ENCODE measurements at places on chromosomes 7 and 10.

DNA sequence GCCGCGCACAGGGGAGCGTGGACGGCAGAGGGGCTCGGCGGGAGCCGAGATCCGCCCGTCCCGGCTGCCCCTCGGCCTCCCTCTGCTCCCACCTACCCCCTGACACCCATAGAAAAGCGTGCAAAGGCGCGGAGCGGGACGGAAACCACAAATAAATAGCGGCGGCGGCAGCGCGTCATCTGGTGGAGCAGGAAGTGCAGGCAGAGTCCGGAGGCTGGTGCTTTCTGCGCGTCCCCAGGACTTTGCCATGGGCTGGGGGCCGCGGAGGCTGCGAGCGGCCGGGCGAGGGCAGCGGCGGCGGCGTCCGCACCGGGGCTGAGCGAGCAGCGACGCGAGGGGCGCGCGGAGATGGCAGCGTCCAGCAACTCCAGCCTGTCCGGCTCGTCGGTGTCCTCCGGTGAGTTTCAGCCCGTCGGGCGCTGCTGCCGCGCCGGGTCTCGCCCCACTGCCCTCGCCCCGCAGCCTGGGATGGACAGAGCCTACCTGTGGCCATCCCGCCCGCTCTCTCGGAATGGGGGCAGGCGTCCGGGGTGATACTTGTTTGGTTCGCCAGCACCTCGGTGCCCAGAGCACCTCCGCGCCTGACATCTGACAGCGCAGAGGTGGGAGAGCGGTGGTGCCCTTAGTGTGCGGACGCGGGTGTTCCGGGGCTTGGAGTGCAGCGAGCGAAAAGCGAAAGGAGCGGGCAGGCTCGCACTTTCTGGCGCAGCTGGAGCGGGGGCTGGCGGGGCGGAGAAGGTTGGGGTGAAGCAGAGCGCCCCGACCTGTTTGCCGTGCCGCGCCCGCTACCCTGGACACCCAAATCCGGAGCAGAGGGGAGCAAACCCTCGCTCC lies at the start of gene CHN2:
Gene CHN2 (plus strand): TSS at position 182 of the 834 bp plus-strand sequence.
- DNase-seq: peak; percentile 48

DNA sequence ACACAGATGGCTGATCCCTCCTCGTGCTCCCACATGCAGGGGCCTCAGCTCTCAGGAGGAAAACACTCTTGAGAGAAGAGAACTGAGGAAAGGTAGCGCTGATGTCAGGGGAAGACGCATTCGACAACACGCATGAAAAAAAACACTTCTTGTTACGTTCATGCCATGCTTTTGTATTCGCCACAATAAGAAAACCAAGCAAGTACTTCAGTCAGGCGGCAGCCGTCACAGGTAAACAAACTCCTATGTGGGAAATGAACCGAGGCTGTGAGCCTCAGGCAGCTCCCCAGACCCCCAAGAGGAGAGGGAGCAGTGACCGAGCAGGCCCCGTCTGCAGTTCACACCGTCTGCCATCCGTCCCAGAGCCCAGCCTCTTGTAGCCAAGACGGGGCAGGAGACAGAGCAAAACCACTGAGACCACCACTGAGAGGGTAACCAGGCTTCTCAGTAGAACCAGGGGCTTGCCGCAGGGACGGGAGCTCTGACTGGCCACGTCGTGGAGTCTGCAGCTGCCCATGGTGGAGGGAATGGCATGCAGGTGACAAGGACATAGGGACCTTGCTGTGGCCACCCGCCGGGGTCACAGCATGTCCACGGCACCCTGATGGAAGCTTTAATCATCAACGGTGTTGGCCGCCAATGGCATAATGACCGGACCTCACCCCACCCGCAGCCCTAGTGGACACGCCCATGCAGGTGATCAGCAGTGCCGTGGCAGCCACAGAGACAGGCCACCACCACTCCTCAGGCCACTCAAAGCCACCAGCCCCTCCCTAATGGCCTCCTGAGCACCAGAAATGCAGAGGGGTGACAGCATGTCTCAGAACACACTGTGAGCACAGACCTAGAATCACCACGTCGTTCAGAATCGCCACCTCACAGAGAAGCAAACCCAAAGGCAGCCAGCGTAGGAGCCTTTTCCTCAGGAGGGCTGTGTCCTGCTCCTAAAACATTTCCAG lies 304.3 kb downstream of the PTPRN2 start:
- no peak for DNase-seq

GRCh38 chr10:132515811-132516726 lies 21.5 kb upstream of the INPP5A start:
- no peak for DNase-seq

DNA sequence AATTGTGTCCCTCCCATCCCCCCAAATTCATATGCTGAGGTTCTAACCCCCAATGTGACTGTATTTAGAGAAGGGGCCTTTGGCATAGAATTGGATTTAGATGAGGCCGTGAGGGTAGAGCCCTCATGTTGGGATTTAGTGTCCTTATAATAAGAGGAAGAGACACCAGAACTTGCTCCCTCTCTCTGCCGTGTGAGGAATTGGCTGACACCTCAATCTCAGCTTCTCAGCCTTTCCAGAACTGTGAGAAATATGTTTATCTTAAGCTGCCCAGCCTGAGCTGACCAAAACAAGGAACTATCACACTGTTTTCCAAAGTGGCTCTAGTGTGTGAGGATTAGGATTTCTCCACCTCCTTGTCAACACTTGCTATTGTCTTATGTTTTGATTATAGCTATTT lies 400.0 kb upstream of the FZD8 start:
- no peak for DNase-seq

DNA sequence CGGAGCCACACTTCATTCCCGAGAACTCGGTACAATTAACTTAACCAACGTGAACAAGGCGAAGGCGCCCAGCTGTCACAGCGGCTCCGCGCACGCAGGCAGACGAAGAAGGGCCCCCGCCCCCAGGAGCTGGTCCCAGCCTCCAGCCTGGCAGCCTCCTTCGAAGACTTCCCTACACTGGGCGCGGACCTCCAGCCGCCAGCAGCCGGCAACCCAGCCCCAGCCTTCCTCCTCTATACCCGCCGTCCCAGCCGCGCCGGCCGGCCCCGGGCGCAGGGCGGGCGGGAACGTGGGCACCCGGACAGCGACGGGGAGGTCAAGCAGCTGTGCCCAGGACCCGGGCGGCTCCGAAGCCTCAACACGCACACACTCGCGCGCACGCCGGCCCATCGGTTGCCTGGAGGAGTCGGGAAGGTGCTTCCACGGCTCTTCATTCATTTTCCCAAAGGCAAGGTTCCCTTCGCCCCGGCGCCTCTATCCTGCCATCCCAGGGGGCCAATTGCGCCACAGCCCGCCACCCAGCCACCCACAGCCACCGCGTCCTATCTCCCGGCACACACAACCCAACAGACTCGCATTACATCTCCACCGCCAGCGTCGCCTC lies 1.6 kb downstream of the CHST15 start:
- DNase-seq: no peak

DNA sequence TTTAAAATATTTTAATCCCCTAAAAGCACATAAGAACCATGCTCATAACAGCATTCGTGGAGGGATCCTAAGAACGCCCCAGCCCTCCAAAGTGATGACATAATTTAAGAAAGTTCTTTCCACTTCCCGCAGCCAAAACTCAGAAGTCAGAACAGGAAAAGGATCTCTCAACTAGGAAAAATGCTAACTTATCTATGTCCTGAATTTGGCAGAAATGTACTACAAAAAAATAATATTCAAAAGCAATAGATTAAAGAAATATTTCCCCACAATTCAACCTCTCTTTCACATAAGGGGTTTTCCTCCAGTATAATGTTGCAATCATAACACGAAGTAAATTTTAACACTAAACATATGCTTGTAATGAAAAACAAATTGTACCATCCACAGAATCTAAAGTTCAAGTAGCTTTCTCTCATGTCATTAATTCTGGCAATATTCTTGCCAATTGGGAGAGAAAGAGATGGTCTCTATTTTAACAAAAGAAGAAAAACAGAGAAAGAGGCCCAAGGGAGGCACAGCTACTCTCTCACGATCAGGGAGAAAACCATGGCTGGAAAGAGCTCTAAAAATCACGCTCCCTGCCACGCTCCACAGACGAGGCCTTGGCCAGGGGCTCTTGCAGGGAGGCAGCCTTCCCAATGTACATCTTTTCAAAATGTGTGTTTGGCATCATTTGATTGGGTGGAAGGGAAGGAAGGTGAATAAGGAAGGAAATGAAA lies 22.9 kb downstream of the ASB13 start:
- DNase-seq: no peak

- no peak for DNase-seq
These were observed 10.9 kb upstream of the CHRM2 start for GRCh38 chr7:136857573-136857972.

DNA sequence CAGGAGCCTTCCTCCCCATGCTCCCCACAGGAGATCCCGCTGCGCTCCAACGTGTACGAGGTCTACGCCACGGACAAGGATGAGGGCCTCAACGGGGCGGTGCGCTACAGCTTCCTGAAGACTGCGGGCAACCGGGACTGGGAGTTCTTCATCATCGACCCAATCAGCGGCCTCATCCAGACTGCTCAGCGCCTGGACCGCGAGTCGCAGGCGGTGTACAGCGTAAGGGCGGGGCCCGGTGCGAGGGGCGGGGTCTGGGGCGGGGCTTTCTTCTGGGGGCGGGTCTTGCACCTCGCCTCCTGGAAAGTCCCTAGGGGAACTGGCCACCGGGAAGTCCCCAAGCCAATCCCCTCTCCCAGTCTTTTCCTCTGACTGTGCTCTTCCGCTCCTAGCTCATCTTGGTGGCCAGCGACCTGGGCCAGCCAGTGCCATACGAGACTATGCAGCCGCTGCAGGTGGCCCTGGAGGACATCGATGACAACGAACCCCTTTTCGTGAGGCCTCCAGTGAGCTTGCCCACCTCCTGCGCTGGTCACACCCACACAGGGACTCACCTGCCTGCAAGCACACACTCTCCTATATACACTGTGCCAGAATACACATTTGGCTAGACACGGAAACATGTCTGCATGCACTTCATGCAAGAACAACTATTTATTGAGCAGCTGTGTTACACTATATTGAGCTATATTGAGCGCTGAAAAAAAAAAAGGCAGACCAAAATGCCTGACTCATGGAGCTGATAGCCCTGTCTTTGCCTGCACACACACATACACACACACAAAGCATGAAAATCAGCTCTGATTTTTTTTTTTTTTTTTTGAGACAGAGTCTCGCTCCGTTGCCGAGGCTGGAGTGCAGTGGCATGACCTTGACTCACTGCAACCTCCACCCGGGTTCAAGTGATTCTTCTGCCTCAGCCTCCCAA lies 32.7 kb upstream of the VSIR start:
- no peak for DNase-seq

- DNase-seq: no peak
These were observed 129.2 kb downstream of the STRA8 start for GRCh38 chr7:135362871-135363270.
